ENCODE measurements at places on chromosomes 7 and 10.

- DNase-seq, result no peak
Observed at GRCh38 chr7:23544913-23545354, 13.2 kb upstream of the TRA2A start.

- DNase-seq, result no peak
Observed at GRCh38 chr10:11397980-11398580, 213.4 kb downstream of the USP6NL start.

- DNase-seq, result no peak
Observed at GRCh38 chr7:103934508-103934907, 55.0 kb downstream of the RELN start.

GRCh38 chr10:28623483-28623882, 53.8 kb upstream of the BAMBI start:
- no peak for DNase-seq

DNA sequence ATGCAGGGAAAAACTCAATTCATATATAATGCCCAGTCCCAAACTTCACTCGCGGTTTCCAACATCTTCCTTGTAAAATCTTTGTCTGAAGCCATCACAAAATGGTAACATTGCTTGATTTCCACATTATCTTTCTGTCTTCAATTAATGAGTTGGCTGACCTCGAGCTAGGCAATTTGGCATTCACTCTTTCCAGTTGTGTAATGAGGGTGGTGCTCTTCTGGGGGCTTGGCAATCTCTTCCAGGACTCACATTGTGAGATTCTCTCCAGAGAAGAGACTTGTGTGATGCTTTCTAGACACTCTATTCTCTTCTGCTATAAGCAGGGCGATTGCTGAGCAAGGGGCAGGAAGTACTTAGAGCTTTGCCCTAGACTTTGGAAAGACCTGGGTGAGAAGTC, 179.5 kb downstream of the JCAD start:
- DNase-seq, result no peak

- no peak for DNase-seq
Observed at GRCh38 chr10:86261941-86262687, 104.5 kb downstream of the GRID1 start.

- no peak for DNase-seq
Observed at GRCh38 chr7:142790056-142790455, 19.3 kb downstream of the PRSS2 start.

- DNase-seq, result no peak
Observed at GRCh38 chr10:28151636-28152035, 151.2 kb downstream of the MPP7 start.

DNA sequence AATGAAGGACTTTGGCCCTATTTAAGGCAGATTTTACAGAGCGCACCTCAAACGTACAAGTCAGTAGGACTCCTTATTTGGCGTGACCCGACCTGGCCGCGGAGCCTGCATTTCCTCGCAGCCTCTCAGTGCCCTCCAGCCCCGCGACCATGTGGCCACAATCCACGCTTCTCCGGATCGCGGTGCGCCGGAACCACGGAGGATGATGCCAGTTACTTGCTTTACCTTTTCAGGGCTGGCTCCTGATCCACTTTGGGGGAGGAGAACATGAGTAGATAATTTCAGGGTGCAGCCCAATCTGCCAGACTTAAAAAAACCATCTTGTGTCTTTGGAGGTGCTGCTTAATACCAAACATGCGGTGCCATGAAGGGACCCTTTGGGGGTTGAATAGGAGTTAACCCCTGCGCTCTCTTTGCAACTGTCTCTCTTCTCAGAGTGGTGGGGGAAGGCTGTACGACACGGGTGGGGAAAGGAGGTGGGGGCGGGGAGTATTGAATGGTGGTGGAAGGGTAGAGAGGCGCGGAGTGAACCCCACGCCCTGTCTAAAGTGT, 1.5 kb downstream of the FRAT1 start:
- peak; percentile 5 for DNase-seq

- DNase-seq, result no peak
Observed at GRCh38 chr7:6278749-6279310, 6.4 kb upstream of the CYTH3 start.

GRCh38 chr7:32594965-32595490, 99.7 kb downstream of the AVL9 start:
- no peak for DNase-seq

GRCh38 chr10:70546584-70546983, 56.0 kb downstream of the PRF1 start:
- no peak for DNase-seq

DNA sequence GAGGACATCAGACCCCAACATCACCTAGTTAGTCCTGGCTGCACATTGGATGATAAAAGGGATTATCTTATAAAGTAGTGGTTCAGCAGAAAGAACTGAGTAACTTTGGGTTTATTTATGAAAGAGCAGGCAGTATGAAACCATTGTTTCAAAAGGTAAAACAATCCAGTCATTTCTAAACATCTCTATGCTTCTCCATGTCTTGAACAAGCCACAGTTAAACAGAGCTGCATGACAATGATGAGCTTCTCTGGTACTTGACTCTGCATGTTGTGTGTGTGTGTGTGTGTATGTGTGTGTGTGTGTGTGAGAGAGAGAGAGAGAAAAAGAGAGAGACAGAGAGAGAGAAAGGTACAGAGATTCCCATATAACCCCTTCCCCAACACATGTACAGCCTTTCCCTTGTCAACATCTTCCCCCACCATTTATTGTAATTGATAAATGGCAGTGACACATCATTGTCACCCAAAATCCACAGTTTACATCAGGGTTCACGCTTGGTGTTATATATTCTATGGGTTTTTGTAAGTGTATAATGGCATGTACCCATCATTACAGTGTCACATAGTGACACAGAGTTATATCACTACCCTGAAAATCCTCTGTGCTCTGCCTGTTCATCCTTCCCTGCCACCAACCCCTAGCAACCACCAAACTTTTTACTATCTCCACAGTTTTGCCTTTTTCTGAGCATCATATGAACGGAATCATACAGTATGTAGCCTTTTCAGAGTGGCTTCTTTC, 32.8 kb upstream of the SLC18A3 start:
- DNase-seq, result no peak

GRCh38 chr7:76338298-76339084, 20.3 kb downstream of the YWHAG start:
- DNase-seq, result no peak

- no peak for DNase-seq
Observed at GRCh38 chr10:74898201-74898976, 72.0 kb downstream of the KAT6B start.

GRCh38 chr10:125824736-125825135, 1.4 kb downstream of the BCCIP start:
- DNase-seq, result no peak

DNA sequence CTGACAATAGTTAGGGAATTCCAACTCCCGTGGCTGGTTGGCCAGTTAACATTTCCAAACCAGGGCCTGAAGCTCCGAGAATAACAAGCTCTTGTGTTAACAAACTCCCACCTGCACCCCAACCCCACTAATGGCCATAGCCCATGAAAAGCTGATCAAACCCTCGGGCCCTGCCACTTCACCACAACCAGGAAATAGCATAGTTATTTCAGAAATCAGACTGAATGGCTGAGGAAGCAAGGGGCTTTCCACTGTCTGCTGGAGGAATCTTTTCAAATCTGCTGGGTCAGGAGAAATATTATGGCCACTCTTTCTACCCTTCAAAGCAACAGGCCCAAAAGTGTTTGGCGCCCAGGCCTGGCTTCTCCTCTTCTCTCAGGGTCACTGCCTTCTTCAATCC, 145.6 kb downstream of the GLCCI1 start:
- DNase-seq, result no peak

- DNase-seq, result no peak
Observed at GRCh38 chr10:86300931-86301830, 65.4 kb downstream of the GRID1 start.

GRCh38 chr10:133093291-133093690, 5.6 kb downstream of the ADGRA1 start:
- no peak for DNase-seq

- DNase-seq, result no peak
Observed at GRCh38 chr7:108079276-108079647, 50.9 kb downstream of the LAMB4 start.

DNA sequence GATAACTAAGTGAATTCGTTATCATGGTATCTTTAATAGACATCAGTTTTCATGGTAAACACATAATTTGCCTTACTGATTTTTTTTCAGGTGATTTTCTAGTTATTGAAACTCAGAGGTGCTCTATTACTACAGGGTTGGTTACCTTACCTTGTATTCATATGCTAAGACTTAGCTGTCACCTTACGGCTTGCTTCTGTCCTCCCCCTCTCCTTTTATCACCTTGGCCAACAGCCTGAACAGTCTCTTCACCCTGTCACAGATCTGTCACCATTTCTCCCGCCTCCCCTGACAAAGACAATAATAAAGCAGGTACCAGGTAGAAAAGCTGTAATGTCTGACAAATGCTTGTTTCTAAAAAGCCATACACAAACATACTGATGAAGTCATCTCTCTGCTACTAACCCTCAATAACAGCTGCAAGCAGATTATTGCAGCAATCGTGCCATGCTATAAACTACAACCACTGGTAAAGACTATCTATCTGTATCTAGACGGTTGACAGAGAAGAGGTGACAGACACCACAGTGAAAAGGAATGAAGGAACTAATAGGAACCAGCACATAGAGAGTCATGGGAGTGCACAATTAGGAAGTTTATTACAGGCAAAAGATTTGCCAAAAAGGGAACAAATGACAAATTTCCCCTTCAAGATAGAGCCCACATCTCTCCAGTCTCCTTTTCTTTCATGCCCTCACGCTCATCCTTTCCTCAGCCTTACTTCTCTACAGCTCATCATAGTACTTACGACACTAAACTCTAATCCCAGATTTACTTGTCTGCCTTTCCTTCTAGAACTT, 57.2 kb downstream of the ARHGAP12 start:
- DNase-seq, result no peak

- no peak for DNase-seq
Observed at GRCh38 chr10:19843487-19843886, 27.3 kb downstream of the PLXDC2 start.

GRCh38 chr7:33099154-33099940, 9.9 kb downstream of the RP9 start:
- DNase-seq, result no peak

DNA sequence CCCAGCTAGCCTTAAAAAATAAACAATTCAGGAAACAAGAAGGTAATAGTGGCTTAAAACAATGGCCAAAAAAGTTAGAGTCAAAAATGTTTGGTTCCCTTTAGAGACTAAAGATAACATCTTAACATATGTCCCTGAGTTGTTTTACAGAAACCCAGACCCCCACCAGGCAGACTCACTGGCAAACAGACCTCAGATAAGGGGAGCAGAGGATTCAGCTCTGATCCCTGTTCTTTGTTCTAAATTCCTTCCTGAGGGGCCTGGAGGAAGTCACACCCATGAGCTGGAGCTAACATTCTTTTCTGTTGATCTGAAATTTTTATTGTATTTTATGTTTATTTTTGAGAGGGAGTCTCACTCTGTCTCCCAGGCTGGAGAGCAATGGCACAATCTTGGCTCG, 247.2 kb downstream of the USP6NL start:
- DNase-seq, result no peak

GRCh38 chr7:131302876-131303707, 24.6 kb upstream of the MKLN1 start:
- no peak for DNase-seq

DNA sequence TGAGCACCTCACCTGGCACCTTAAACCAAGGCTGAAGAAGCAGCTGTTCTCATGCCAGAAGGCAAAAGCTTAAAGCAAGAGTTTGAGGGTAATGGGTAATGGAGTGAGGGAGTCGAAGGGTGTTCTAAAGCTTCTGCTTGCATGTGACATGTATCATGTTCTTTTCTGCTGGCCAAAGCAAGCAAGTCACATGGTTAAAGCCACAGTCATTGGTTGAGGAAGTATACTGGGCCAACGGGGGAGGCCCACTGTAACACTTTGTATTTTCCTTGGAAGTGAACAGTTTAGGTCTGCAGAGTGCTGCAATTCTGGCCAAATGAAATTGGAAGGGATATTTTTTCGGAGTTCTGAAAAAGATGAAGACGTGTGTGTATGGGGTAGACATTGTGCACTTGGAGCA, 75.7 kb downstream of the REEP3 start:
- DNase-seq, result no peak

GRCh38 chr7:130906575-130906974, 172.6 kb upstream of the KLF14 start:
- DNase-seq, result no peak

DNA sequence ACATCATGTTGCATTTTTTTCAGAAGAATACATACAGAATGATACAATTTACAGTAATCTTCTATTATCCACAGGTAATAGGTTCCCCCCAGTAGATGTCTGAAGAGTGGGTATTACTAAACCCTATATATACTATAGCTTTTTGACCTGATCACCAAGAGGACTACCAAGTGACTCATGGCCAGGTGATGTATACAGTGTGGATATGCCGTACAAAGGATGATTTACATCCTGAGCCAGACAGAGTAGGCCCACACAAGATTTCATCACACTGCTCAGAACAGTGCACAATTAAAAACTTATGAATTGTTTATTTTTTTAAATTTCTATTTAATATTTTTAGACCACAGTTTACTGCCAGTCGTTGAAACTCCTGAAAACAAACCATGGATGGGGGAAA, 70.6 kb downstream of the STEAP1B start:
- no peak for DNase-seq

GRCh38 chr7:72292118-72292517, 120.0 kb downstream of the CALN1 start:
- no peak for DNase-seq

- no peak for DNase-seq
Observed at GRCh38 chr7:130268463-130269317, 2.0 kb downstream of the CPA2 start.

DNA sequence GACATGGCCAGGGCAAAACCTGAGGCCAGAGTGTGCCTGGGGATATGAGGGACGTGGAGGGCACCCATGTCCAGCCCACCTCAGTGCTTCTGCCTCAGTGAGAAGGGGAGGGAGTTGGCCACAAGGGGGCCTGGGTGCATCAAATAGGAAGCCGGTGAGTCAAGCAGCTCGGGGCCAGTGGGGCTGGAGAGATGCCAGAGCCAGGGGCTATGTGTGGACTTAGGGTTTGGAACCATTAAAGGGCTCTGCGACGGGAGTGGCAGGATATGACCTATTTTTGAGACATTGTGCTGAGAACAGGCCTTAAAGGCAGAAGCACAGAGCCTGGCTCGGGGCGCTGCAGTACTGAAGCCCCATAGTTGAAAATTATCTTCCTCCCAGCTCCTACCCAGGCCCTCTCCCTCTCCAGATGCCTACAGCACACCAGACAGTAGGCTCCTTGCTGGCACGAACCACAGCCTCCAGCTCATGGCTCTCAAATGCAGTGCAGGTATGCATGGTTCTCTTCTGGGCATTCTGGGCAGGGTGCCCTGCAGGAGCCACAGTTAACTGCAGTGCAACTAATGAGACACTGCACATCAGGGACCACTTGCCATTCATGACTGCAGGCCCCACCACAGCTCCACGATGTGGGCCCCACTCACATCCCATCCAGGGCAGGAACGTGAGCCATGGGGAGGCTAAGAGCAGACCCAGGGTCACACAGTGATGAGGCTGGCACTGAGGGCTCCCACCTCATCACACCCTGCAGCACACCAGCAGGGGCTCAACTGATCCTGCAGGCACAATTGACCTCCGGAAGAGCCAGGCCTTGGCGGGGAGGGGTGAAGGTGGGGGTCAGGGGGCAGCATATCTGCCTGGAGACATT, 7.2 kb upstream of the PGAM2 start:
- DNase-seq, result peak; percentile 20

GRCh38 chr7:128893251-128894100, 17.0 kb downstream of the KCP start:
- DNase-seq, result no peak
